ENCODE measurements at places on chromosomes 2 and 18.

DNA sequence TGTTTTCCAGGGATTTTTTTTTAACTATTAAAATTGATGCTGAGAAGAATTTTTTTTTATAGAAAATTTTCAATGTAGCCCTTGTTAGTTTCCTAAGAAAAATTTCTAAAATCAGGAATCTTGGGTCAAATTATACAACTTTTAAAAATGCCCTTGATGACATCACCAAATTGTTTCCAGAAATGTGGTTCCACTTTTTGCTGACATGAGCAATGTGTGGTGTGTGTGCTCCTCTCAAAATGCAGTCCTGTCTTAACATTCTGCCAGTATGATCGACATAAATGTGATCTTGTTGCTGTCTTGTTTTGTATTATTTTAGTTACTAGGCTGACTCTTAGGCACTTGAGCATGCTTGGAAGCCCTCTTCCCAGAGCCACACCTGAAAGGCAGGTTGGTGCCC is 89.7 kb upstream of the ST6GAL2 start:
- no peak for DNase-seq

DNA sequence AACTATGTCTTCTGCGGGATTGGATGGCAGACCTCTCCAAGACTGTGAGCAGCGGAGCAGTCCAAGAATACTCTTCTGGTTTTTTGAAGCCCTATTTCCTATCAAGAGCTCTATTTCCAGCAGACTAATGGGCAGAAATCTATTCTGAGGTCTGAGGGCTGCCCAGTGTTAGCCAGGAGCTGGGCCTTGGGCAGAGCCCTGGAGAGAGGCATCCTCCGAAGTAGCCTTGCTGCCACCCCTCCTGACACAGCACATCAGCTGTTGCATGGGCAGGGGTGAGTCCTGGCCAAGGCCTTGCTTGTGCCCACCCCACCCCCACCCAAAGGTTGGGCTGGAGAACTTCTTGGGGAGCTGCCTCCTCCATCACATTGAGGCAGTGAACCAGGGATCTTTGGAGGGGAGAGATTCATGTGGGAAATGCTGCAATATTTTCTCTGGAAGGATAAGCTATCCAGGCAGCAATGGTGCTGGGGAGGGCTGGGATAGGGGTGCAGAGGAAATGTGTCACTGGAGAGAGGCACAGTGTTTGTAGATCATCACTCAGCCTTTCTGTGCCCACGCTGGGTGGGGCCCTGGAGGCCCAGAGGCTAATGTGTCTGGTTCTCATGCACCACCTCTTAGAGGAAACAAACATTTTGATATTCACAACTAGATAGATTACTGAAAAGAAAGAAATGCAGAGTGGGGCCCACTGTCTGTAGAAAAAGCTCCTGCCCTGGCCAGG is 104.7 kb downstream of the VSNL1 start:
- DNase-seq = no peak

DNA sequence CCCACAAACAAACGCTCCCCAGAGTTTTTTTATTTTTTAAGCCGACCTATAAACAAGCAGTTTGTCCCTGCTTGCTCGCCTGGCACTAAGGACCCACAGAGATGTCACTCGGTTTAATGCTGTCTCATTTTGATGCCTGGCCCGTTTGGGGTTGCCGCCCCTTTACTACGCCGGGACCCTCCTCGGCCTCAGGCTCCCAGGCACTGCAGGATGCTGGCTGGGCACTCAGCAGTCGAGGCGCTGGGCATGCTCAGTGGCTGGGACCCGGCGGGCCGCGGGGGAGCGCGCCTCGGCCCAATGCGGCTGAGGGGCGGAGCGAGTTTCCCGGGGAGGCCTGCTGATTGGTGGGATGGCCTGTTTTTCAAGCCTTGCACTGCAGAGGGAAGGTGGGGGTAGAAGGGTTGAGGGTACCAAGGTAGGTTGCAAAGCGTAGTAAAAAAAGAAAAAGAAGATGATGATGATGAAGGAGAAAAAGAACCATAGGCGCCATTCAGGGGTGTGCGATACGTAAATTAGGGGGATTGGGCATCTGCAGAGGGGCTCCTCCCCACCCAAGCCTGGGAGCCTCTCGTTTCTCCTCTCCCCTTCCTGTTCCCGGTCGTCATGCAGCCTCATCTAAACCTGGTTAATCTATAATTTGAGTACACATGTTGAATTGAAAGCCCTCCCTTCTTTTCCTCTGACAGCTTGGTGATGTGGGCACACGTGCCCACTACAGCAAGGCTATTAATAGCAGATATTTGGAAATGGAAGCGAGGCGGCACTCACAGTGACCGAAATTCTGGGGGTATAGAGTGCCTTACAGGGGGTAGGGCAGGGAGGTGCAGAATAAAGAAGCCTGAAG is 1.5 kb upstream of the IRS1 start:
- DNase-seq = peak; percentile 64

- no peak for DNase-seq
These were observed 770.7 kb upstream of the ID2 start for GRCh38 chr2:7911196-7911595.

DNA sequence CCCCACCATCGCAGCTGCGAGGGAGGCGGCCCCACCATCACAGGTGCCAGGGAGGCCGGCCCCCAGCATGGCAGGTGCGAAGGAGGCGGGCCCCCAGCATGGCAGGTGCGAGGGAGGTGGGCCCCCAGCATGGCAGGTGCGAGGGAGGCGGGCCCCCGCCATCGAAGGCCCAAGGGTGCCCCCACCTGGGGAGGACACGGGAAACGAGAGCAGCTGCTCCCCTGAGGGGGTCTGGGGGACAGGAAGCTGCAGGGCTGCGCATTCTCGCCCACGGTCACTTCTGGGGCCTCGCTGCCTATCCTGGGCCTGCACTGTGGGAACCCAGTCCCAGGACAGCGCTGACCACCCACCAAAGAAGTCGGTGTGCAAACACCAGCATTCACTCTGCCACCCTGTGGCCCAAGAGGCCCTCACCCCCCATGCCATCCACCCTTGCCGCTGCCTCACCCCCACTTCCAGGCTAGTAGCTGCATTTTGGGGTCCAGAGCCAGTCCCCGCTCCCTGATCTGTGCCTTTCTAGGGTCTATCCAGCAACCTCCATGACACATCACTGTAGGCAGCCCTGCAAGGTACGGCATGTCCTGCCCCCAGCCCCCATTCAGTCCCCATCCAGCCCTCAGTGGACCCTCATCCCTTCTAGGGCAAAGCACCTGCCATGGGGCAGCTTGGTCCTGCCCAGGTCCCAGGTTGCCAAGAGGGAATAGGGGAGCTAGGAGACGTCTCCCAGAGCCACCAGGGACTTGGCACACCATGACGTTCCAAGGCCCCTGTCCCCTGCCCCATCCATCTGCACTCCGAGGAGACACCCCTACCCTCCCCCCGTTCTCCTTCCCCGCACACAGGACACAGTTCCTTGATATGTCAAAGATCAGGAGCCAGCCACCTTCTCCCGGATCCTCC is 24.0 kb upstream of the GPC1 start:
- no peak for DNase-seq

- DNase-seq = no peak
These were observed 158.4 kb downstream of the GALNT14 start for GRCh38 chr2:30979822-30980245.

DNA sequence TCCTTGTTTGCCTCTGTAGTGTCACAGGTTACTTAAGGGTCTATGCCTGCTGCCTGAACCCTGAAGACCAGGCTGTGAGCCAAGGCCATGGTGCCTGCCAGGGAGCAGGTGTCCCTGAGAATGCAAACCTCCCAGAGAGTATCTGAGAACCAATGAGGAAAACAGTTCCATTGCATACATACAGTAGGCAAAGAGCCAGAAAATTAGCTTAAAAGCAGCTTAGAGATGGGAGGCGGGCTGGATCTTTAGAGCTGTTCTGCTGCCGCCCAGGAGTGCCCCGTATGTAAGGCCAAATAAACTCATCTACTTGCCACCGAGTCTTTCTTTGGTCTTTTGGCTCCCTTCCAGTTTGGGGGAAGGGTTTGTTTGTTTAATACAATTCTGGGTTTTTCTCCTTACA is 327.9 kb downstream of the CLIP4 start:
- no peak for DNase-seq

DNA sequence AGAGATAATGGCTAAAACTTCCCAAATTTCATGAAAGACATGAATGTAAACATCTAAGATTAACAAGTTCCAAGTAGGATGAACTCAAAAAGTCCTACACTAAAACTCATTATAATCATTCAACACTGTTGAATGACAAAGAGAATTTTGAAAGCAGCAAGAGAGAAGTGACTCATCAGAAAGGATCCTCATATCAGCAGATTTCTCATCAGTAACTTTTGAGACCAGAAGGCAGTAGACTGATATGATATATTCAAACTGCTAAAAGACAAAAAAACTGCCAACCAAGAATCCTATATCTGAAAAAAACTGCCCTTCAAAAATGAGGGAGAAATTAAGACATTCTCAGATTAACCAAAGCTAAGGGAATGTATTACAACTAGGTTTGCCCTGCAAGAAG is 130.6 kb upstream of the OTX1 start:
- no peak for DNase-seq

DNA sequence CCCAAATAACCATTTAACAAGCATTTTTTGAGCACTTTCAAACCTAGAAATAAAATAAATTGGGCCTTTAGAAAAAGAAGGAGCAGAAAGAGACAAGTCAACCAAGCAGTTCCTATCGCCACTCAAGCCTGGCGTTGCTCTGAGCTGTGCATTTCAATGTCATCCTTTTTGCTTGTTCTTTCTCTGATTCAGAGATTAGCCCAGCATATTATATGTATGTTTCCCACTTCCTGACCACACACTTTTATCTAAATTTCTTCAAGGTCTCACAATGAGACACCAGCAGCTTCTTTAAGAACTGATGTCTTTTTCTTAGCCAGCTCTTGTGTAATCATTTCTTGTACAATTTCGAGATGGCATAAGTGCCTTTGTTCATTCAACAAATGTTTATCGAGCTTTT is 344.5 kb upstream of the ID2 start:
- peak; percentile 21 for DNase-seq

DNA sequence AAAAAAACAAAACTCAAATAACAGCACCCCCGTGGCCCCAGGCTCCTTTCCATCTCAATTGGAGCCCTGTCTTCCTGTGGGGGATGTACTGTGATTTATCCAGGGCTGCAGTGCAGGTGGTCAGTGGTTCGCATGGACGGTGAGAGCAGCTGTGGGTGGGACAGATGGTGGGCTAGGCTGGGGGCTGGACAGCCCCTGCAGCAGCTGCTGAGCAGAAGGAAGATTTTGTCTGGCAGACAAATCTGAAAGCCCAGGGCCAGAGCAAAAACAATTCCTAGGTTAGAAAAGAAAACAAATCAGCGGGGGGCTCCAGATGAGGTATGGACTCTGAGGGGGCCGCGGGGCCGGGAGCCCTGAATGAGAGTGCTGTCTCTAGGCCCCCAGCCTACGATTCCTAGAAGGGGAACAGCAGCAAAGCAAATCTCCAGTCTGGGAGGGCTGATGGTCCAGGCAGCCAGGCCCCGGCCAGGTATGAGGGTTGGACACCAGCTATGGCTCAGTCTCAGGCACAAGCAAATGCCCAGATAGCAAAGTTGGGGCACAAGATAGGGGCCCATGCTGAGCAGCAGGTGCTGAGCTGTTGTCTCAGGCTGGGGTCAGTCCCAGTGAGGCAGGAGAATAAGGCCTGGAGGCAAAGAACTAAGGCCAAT is 45.4 kb downstream of the SOWAHC start:
- no peak for DNase-seq

DNA sequence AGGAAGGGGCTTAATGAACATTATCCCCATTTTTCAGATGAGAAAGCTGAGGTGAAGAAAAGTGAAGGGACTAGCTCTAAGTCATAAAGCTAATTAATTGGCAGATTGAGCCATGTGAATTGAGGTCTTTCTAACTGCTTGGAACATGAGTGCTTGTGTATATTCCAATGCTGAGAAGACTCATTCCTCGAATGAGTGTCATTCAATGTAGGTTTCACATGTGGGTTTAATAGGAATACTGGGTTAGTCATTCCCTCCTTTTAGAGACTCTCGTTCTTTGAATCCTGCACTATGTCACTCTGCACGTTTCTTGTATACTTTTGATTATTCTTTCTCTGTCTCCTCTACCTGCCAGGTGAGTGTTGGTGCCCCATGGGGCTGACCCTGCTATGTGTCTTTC is 218.2 kb downstream of the HRH4 start:
- no peak for DNase-seq

DNA sequence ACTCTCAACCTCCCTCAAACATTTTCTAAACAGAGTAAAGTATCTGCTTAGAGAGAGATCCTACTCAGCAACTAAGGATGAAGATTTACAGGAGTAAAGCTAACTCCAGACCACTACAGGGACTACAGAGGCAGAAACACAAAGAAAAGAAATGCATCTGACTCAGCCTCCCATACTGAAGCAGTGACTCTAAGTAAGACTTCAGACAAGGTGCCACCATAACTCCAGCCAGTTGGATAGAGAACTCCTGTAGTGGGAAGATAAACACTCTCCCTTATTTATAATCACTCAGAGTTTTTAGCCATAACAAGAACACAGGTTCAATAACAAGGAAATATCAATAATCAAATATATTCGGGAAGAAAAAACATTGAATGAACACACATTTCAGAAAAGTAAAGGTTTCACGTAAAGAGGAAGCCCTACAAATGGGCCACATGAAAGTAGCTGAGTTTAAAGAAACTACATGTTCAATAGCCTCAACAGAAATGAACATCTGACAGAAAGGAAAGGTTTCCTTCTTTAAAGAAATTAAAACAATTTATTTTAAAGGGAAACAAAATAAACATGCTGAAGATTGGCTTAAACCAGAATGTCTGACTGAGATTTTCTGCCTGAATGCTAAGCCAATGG is 519.9 kb downstream of the KCNJ3 start:
- DNase-seq = no peak

- DNase-seq = no peak
These were observed 110.6 kb upstream of the FAM136A start for GRCh38 chr2:70412294-70413070.

DNA sequence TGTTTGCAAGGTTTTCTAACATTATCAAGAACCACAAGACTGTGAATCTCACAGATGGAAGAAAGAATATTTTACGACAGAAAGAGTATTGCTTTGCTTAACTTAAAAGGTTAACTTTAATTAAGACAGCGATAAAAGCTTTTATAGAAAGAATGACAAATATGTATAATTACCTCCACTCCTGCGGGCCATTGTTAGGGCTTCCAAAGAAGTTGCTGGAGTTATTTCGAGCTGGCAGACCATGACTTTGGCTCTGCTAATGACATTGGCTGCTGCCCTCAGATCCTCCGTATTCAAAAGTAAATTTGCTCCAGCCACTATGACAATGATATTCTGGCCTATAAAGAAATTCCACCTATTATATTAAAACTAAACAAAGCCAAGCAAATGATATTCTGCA is 47.3 kb downstream of the RBKS start:
- DNase-seq = no peak

GRCh38 chr2:8534386-8534728 is 147.5 kb upstream of the ID2 start:
- DNase-seq = no peak
